Activated T-cell treated with anti-CD3 and anti-CD28 coated beads, Interleukin-2, amount 50 U/mL, for 72 hours (primary cell): ENCODE measurements at places on chromosomes 6 and 20. TPM values are rescaled to one million over a fixed set of nuclear protein-coding genes. Genes with fewer than 3 reads are reported as not detected.

Gene LMBRD1
- 24.5 TPM for total RNA-seq

Gene FAM162B
- total RNA-seq, result not detected

GRCh38 chr20:11086970-11087369, 413.2 kb upstream of the JAG1 start:
- H3K27me3 ChIP-seq, result no peaks in the 10 kb centered on the region
- no peak for DNase-seq
- no peak overlapping the region for H3K27ac ChIP-seq
- no peak overlapping the region for H3K4me3 ChIP-seq
- H3K4me1 ChIP-seq, result no peaks in the 10 kb centered on the region

Gene ATP9A
- total RNA-seq, result 1.3 TPM

DNA sequence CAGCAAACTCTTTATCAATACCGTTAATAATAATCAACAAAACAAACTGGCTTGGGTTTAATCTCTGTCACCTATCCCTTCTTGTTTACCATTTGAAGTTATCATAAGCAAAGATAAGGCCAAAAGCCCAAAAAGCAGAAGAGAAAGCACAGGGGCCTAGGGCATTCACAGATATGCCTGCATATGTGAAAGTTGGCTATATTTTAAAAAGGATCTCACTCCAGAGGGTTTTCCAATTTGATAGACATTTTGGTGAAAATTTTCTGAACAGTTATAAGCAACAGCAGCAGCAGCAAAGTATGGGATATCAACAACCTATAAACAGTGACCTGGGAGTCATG, 101.1 kb downstream of the ATXN1 start:
- no peaks in the 10 kb centered on the region for H3K27me3 ChIP-seq
- DNase-seq, result no peak
- H3K4me3 ChIP-seq, result peak overlapping the region; percentile 91
- peaks cover 20% of the 10 kb centered on the region for H3K36me3 ChIP-seq

Gene TOMM6
- 109 TPM for total RNA-seq

Gene BANF2
- total RNA-seq, result not detected

DNA sequence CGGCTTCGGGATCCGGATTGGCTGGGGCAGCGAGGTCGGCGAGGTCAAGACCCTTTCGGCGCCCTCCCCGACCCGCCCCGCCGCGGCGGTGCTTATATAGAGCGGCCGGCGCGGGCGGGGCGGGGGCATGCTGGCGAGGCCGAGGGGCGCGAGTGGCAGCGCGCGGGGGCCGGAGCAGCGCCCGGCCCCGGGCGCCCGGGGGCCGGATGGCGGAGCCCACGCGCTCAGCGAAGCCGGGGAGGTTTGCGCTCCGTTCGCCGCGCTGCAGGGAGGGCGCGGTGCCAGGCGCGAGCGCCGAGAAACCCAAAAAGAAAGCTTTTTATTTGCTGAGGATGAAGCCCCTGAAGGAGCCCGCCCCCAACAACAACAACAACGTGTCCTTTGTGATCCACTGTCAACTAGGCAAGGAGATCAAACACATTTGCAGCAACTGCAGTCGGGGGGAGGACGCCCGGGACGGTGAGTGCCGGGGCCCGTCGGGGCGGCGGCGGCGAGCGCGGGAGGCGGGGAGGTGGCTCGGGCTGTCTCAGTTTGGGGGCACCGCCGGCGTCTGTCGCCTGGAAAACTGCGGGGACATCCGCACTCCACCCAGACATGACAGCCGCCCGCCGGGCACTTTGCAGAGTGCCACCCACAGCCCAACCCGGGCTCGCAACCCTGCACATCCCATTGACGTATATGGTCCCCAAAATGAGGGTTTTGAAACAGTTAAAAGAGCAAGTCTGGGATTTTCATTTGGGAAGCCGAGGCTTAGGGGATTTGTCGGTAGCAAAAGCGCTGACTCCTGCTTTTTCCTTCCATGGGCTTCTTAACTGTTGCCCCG, 297.3 kb downstream of the PHACTR1 start:
- DNase-seq, result no peak
- H3K27me3 ChIP-seq, result peaks cover 61% of the 10 kb centered on the region
- H3K36me3 ChIP-seq, result no peaks in the 10 kb centered on the region

DNA sequence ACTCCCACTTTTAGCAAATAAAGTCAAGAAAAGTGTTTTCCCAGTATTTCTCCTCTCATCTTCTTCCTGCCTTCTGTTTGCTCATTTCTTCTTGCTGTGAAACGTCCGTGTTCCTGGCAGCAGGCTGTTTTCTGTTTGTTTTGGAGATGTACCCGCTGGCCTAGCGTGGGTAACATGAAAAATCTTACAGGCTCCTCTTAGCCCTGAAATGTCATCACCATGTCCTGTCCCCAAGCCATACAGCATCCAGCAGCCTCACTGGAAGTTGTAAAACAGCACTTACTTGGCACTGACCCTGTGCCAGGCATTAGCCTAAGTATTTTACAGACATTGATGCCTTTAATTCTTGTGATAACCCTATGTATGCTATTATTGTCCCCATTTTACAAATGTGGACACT, 371.1 kb downstream of the FOXA2 start:
- no peak overlapping the region for H3K27ac ChIP-seq
- no peaks in the 10 kb centered on the region for H3K4me1 ChIP-seq
- H3K36me3 ChIP-seq, result no peaks in the 10 kb centered on the region
- no peaks in the 10 kb centered on the region for H3K27me3 ChIP-seq
- H3K4me3 ChIP-seq, result no peak overlapping the region

DNA sequence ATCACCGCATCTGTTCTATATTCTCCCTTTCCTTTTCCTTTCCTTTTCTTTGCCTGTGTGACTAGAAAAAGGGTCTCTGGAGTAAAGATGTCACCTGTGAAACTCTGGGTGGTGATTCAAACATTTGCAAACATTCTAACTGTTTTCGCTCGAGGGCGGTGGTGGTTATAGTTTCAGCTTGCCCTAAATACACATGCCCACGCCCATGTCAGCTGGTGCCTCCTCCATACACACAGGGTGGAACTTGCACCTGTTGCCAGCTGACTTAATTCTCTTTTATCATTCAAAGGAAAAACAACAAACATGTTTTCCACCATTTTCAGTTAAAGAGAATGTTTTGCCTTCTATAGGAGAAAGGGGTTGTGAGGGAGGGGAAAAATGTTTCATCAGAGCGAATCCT, 381.9 kb upstream of the ARID1B start:
- H3K4me3 ChIP-seq, result peak overlapping the region; percentile 88
- H3K27ac ChIP-seq, result no peak overlapping the region
- no peaks in the 10 kb centered on the region for H3K36me3 ChIP-seq
- H3K27me3 ChIP-seq, result peaks cover 29% of the 10 kb centered on the region

Gene BPIFA1
- total RNA-seq, result not detected

DNA sequence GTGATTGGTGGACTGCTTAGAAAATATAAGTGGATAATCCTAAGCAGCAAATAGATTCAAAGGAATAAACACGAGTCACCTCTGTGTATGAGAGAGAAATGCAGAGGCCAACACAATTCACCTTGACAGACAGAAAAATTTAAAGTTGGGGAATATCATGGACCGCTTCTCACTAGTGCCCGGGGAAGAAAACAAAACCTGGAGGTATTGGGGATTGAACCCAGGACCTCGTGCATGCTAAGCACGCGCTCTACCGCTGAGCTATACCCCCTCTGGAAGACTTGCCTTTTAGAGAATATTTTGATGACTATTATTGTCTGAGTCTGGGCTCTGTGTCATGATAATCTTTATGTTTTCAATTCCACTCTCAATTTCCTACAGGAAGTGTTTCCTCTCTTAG, 111.9 kb downstream of the TRIM27 start:
- peak overlapping the region; percentile 72 for H3K27ac ChIP-seq
- H3K4me3 ChIP-seq, result no peak overlapping the region
- peaks cover 17% of the 10 kb centered on the region for H3K36me3 ChIP-seq
- H3K27me3 ChIP-seq, result peaks cover 100% of the 10 kb centered on the region

GRCh38 chr6:61809004-61809595, 476.9 kb downstream of the KHDRBS2 start:
- H3K27ac ChIP-seq, result no peak overlapping the region
- H3K36me3 ChIP-seq, result no peaks in the 10 kb centered on the region
- no peaks in the 10 kb centered on the region for H3K27me3 ChIP-seq
- H3K4me3 ChIP-seq, result no peak overlapping the region
- no peaks in the 10 kb centered on the region for H3K4me1 ChIP-seq
- DNase-seq, result no peak

GRCh38 chr6:33627876-33628275, 6.8 kb downstream of the ITPR3 start:
- no peaks in the 10 kb centered on the region for H3K27me3 ChIP-seq
- H3K27ac ChIP-seq, result no peak overlapping the region
- DNase-seq, result no peak
- H3K4me1 ChIP-seq, result peaks cover 65% of the 10 kb centered on the region

Gene SLC17A2
- total RNA-seq, result not detected

GRCh38 chr6:28922821-28923317, 916 bp downstream of the TRIM27 start:
- H3K27ac ChIP-seq, result peak overlapping the region; percentile 99
- peaks cover 32% of the 10 kb centered on the region for H3K36me3 ChIP-seq
- peak overlapping the region; percentile 92 for H3K4me3 ChIP-seq
- DNase-seq, result peak; percentile 54

Gene DEF6
- 127 TPM for total RNA-seq

DNA sequence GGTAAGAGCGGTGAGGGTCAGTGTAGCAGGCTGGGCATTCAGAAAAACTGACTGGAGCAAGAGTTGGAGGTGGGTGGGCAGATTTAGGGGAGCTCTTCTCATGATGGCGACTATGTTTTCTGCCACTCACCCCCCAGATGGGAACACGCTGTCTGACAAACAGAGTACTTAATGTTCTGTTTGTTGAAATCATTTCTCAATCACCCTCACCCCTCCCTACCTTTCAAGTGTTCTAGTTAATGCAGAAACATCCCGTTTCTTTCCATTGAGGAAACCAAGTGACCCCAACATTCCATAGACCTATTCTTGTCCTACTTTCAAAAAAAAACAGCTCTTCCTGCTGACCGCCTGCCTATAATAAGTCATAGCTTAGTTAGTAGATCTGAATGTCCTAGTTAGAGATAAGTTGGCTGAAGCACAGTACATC, 132.5 kb upstream of the NEDD9 start:
- peak overlapping the region; percentile 96 for H3K27ac ChIP-seq
- H3K27me3 ChIP-seq, result no peaks in the 10 kb centered on the region
- H3K36me3 ChIP-seq, result peaks cover 15% of the 10 kb centered on the region
- DNase-seq, result no peak
- H3K4me1 ChIP-seq, result peaks cover 93% of the 10 kb centered on the region
- H3K4me3 ChIP-seq, result peak overlapping the region; percentile 72

Gene PMEPA1
- 4.3 TPM for total RNA-seq

Gene DNAH8
- total RNA-seq, result 0.02 TPM

Gene FOXF2
- total RNA-seq, result not detected

Gene CCR6
- 7.8 TPM for total RNA-seq

DNA sequence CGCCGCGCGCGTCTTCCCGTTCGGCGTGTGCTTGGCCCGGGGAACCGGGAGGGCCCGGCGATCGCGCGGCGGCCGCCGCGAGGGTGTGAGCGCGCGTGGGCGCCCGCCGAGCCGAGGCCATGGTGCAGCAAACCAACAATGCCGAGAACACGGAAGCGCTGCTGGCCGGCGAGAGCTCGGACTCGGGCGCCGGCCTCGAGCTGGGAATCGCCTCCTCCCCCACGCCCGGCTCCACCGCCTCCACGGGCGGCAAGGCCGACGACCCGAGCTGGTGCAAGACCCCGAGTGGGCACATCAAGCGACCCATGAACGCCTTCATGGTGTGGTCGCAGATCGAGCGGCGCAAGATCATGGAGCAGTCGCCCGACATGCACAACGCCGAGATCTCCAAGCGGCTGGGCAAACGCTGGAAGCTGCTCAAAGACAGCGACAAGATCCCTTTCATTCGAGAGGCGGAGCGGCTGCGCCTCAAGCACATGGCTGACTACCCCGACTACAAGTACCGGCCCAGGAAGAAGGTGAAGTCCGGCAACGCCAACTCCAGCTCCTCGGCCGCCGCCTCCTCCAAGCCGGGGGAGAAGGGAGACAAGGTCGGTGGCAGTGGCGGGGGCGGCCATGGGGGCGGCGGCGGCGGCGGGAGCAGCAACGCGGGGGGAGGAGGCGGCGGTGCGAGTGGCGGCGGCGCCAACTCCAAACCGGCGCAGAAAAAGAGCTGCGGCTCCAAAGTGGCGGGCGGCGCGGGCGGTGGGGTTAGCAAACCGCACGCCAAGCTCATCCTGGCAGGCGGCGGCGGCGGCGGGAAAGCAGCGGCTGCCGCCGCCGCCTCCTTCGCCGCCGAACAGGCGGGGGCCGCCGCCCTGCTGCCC, 1.1 kb downstream of the SOX4 start:
- H3K4me1 ChIP-seq, result peaks cover 32% of the 10 kb centered on the region
- H3K27ac ChIP-seq, result peak overlapping the region; percentile 50
- peak; percentile 40 for DNase-seq
- peak overlapping the region; percentile 39 for H3K4me3 ChIP-seq

DNA sequence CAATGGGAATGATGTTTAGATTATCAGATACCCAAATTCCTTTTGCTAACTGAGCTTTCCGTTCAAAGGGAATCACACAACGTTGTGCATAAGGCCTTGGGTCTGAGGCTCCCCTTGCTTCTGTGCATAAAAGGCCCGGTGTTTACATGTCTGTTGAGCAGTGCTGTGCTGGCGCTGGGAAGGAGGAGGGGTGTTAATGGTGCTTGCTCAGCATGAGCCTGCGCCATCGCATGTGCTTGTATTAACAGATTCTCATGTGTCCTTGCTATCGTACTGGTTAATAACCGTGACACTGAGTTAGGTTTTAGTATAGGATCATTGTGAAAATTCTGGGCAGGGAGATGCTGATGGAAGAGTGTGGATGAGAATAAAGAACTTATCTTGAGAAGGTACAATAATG, 62.3 kb upstream of the TRAF3IP2 start:
- peaks cover 51% of the 10 kb centered on the region for H3K36me3 ChIP-seq
- H3K27ac ChIP-seq, result peak overlapping the region; percentile 94
- no peak overlapping the region for H3K4me3 ChIP-seq
- no peak for DNase-seq

- no peaks in the 10 kb centered on the region for H3K27me3 ChIP-seq
- no peak overlapping the region for H3K4me3 ChIP-seq
- no peaks in the 10 kb centered on the region for H3K4me1 ChIP-seq
- DNase-seq, result no peak
- no peaks in the 10 kb centered on the region for H3K36me3 ChIP-seq
Observed at GRCh38 chr6:151826517-151827142, 19.1 kb downstream of the ESR1 start.

Gene CPXM1
- 4.4 TPM for total RNA-seq

DNA sequence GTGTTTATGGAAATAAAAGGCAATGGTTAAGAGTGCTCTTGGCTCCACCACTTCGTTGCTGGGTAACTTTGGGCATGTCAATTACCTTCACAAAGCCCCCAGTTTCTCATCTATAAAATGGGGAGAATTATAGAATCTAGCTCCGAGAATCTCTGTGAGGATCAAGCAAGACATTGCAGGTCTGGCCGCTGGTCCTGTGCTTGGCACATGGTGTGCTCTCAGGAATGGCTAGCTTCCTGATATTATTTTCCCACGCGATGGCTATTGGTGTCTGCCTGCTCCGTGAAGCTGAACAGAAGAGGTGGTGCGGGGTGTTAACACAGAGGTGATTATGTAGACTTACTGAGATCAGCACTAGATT, 57.0 kb downstream of the NOX3 start:
- H3K4me3 ChIP-seq, result no peak overlapping the region
- H3K27me3 ChIP-seq, result no peaks in the 10 kb centered on the region
- H3K4me1 ChIP-seq, result no peaks in the 10 kb centered on the region
- DNase-seq, result no peak
- H3K27ac ChIP-seq, result no peak overlapping the region
